ENCODE measurements at places on chromosomes 13 and 19. TPM values are rescaled to one million over a fixed set of nuclear protein-coding genes. Genes with fewer than 3 reads are reported as not detected.

Gene SGCG
- polyA plus RNA-seq = not detected

Gene TMEM272
- 0.41 TPM for polyA plus RNA-seq

Gene SIGLEC5
- polyA plus RNA-seq = 0.44 TPM

Gene C19orf67
- polyA plus RNA-seq = not detected

Gene CAB39L
- polyA plus RNA-seq = 6.2 TPM

Gene GJB2
- 1.0 TPM for polyA plus RNA-seq

Gene BLOC1S3
- 10.2 TPM for polyA plus RNA-seq

Gene FBXO27
- polyA plus RNA-seq = 4.9 TPM

Gene CALR3
- not detected for polyA plus RNA-seq

Gene ZNF540
- 1.8 TPM for polyA plus RNA-seq

Gene DAPK3
- 83.8 TPM for polyA plus RNA-seq

Gene EXOC3L2
- polyA plus RNA-seq = 1.4 TPM

Gene ZNF823
- 1.4 TPM for polyA plus RNA-seq

Gene SLITRK5
- 0.64 TPM for polyA plus RNA-seq

Gene LRRC4B
- polyA plus RNA-seq = 52.9 TPM

Gene GPR183
- 0.95 TPM for polyA plus RNA-seq

Gene KLHL1
- polyA plus RNA-seq = 0.12 TPM

Gene PRR12
- polyA plus RNA-seq = 28.1 TPM

All from brain (organoid and tissue), 16 donors.